ENCODE measurements at places on chromosomes 12 and 14.

- H3K4me1 ChIP-seq = peaks cover 52% of the 10 kb centered on the region
- peaks cover 2% of the 10 kb centered on the region for H3K36me3 ChIP-seq
- peak overlapping the region; percentile 97 for H3K4me3 ChIP-seq
- H3K27ac ChIP-seq = peak overlapping the region; percentile 91
Measured at GRCh38 chr14:50829489-50830043, 1.4 kb downstream of the NIN start.

DNA sequence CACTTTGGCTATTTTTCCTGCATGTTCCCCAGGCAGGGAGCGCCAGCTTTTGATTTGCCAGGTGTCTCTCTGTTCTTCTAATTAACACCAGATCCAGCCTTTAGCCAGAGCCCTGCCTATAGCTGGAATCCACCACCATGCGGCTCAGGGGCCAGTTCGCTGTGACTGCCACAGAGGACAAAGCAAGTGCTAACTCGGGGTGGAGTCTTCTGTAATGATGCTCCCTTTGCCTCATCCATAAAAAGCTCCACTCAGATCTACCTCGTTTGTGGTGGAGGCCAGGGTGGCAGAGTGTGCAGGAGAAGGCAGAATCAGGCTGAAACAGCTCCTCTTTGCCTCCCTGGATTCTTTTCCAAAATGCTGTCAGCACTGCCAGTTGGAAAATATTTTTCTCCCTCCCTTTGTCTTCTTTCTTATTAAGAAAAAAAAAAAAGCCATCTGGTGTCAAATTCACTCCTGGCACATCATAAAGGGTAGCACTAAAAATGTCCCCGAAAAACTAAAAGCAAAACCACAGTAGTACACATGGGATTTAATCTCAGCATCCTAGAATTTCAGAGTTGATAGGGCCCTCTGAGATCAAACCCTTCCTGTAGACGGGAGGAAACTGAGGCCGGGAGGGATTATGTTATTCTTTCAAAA, 18.0 kb upstream of the CTDSP2 start:
- no peak for DNase-seq
- peaks cover 16% of the 10 kb centered on the region for H3K4me1 ChIP-seq
- H3K27ac ChIP-seq = no peak overlapping the region
- H3K27me3 ChIP-seq = peaks cover 25% of the 10 kb centered on the region

DNA sequence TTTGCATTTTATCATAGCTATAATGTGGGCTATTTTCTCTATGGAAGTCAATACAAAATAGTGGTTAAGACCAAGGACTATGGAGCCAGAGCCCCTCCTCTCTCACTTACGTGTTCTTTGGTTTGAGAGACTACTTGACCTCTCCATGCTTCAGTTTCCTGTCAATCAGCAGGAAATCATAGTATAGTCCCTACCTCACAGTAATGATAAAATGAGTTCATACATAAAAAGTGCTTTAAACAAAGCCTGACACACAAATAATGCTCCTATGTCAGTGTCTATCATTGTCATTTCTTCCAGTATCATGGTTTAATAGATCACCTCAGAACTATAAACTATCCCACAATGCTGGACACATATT, 90.4 kb downstream of the MED13L start:
- H3K4me1 ChIP-seq = peaks cover 46% of the 10 kb centered on the region
- H3K27me3 ChIP-seq = no peaks in the 10 kb centered on the region
- peak overlapping the region; percentile 30 for H3K27ac ChIP-seq

DNA sequence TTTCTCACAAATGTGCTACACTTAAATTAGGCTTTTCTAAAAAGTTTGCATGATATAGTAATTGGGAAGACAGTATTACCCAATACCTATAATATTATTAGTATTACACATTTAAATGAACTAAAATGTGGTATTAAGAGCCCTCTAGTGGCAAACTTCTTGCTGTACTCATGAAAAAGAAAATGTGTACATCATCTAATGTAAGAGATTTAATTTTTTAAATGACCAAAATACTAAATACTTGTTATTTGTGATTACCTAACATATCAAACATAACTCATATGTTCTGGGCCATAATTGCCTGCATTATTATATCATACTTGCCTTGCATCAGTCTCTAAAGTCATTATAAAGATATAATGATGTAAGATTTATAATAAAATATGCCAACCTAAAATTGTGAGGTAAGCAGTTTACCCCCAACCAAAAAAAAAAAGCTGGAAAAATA, 64.2 kb downstream of the DNAI7 start:
- H3K27ac ChIP-seq = no peak overlapping the region
- no peak for DNase-seq
- no peak overlapping the region for H3K4me3 ChIP-seq
- no peaks in the 10 kb centered on the region for H3K4me1 ChIP-seq
- H3K36me3 ChIP-seq = peaks cover 2% of the 10 kb centered on the region

DNA sequence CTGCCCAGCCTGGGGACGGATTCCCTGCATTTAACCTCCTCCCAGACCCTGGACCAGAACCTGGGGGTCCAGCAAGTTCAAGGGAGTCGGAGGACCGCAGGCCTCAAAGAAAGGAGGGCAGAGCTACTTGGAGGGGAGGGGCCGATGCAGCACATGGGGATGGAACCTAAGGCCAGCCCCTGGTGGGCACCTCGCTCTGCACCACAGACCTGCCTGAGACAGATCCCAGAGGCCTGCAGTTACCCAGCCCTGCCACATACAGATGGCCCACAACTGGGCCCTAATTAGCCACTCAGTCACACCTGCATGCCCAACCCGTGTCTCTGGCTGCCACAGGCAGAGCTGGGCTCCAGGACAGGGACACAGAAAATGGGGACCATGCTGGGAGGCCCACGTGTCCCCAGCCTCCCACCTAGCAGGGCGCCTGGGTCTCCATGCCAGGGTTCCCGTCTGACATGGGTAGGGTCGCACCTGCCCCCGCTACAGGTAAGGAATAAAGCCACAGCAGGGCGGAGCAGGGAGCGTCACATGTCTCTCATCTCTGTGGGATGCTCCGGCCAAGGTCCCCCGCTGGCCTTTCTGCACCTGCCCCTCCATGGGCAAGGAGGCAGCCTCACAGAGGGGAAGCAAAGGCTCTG, 16.7 kb downstream of the AKT1 start:
- no peaks in the 10 kb centered on the region for H3K36me3 ChIP-seq
- no peaks in the 10 kb centered on the region for H3K27me3 ChIP-seq
- DNase-seq = no peak

GRCh38 chr14:104863131-104863862, 1.8 kb upstream of the CEP170B start:
- no peaks in the 10 kb centered on the region for H3K36me3 ChIP-seq
- H3K4me1 ChIP-seq = no peaks in the 10 kb centered on the region
- no peak for DNase-seq
- H3K27ac ChIP-seq = no peak overlapping the region
- no peak overlapping the region for H3K4me3 ChIP-seq
- H3K27me3 ChIP-seq = no peaks in the 10 kb centered on the region

DNA sequence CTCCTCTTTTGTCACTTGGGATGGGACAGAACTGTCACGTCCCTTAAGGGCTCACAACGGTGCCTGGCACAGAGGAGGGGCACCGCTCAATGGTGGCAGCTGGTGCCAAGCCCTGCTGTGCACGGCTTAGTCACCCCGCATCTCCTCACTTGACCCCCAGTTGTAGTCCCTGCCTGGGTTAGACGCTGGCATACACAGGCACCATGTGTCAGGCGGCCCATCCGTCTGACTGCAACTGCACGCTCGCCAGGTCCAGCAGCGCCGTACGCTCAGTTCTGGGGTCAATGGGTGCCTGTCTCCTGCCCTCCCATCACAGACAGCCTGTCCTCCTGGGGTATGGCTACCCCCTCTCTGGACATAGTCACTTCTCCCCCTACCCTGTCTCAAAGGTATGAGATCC, 1.6 kb upstream of the PACS2 start:
- no peak overlapping the region for H3K4me3 ChIP-seq
- peaks cover 15% of the 10 kb centered on the region for H3K4me1 ChIP-seq
- DNase-seq = no peak
- H3K27ac ChIP-seq = peak overlapping the region; percentile 82
- no peaks in the 10 kb centered on the region for H3K27me3 ChIP-seq

- H3K27ac ChIP-seq = no peak overlapping the region
- no peak for DNase-seq
- H3K4me1 ChIP-seq = peaks cover 4% of the 10 kb centered on the region
- no peak overlapping the region for H3K4me3 ChIP-seq
- H3K36me3 ChIP-seq = peaks cover 11% of the 10 kb centered on the region
- H3K27me3 ChIP-seq = no peaks in the 10 kb centered on the region
Measured at GRCh38 chr14:74658535-74659131, 46.6 kb upstream of the LTBP2 start.

GRCh38 chr12:124847113-124848074, 16.3 kb downstream of the SCARB1 start:
- no peaks in the 10 kb centered on the region for H3K36me3 ChIP-seq
- DNase-seq = no peak
- peaks cover 4% of the 10 kb centered on the region for H3K27me3 ChIP-seq
- H3K27ac ChIP-seq = no peak overlapping the region

GRCh38 chr14:32080001-32080510, 3.0 kb downstream of the ARHGAP5 start:
- no peak for DNase-seq
- no peak overlapping the region for H3K4me3 ChIP-seq

DNA sequence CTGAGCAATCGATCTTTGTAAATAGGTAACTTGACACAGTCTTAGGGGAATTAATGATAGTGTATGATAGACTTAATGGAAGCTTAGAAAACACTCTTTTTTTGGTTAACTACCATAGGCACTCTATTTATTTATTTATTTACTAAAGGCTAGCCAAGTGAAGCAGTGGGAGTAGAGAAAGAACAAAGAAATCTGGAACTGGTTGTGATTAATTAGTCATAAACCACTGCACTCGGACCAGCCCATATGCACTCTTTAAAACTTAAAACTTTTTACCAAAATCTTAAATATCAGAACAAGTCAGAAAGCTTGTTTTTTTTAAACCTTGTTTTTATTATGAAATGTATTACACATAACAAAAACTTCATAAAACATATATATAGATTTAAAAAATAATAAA, 49.5 kb upstream of the SRP54 start:
- no peak for DNase-seq
- no peak overlapping the region for H3K4me3 ChIP-seq
- no peaks in the 10 kb centered on the region for H3K36me3 ChIP-seq
- peak overlapping the region; percentile 74 for H3K27ac ChIP-seq
- no peaks in the 10 kb centered on the region for H3K27me3 ChIP-seq

GRCh38 chr14:33480071-33480886, 470.6 kb downstream of the EGLN3 start:
- no peaks in the 10 kb centered on the region for H3K36me3 ChIP-seq
- H3K4me1 ChIP-seq = no peaks in the 10 kb centered on the region
- no peak overlapping the region for H3K4me3 ChIP-seq
- H3K27me3 ChIP-seq = peaks cover 61% of the 10 kb centered on the region
- H3K27ac ChIP-seq = no peak overlapping the region
- no peak for DNase-seq

DNA sequence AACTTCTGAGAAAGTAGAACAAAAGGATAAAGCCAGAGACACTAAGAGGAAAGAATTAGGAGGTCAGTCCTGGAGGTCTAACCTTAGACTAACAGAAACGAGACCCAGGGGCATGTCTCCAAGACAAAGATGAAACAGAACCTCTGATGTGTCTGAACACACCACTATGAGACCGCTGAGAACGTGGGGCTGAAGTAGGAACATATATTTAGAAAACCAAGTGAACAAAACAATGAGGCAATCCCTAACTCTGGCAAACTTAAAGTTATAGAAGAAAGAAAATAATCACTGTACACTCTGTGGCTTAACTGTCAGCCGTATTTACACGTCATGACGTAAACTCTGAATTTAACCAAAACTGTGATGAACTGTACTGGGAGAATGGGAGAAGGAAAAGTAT, 17.9 kb downstream of the KCTD10 start:
- no peak overlapping the region for H3K27ac ChIP-seq
- no peaks in the 10 kb centered on the region for H3K27me3 ChIP-seq
- DNase-seq = no peak
- H3K4me3 ChIP-seq = no peak overlapping the region
- peaks cover 15% of the 10 kb centered on the region for H3K36me3 ChIP-seq
- H3K4me1 ChIP-seq = peaks cover 31% of the 10 kb centered on the region

DNA sequence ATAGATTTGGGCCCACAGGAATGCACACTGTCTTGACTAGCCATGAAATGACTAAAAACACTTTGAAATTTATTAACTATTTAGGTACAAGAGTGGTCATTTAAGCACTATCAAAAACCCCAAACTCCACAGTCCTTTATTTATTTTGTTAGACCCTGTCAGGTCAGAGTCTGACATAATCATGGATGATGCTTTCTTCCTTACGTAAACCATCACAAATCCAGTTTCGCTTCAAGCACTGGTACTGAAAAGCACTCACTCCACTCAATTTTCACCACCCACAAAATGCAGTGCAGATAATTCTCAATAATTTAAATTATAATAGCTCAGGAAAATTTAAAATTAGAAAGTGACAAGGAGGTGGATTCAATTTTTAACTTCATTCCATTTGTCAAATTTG, 25.8 kb downstream of the PPP2R5E start:
- DNase-seq = no peak

GRCh38 chr12:6234214-6234613, 34.0 kb downstream of the CD9 start:
- DNase-seq = no peak
- peaks cover 22% of the 10 kb centered on the region for H3K4me1 ChIP-seq
- H3K36me3 ChIP-seq = peaks cover 11% of the 10 kb centered on the region
- H3K27ac ChIP-seq = peak overlapping the region; percentile 37

- DNase-seq = no peak
- no peak overlapping the region for H3K4me3 ChIP-seq
- no peaks in the 10 kb centered on the region for H3K4me1 ChIP-seq
- H3K36me3 ChIP-seq = no peaks in the 10 kb centered on the region
- H3K27ac ChIP-seq = no peak overlapping the region
Measured at GRCh38 chr14:93381644-93382043, 34.7 kb downstream of the COX8C start.

GRCh38 chr14:68510201-68511128, 282.4 kb downstream of the ZFP36L1 start:
- peaks cover 40% of the 10 kb centered on the region for H3K4me1 ChIP-seq
- no peaks in the 10 kb centered on the region for H3K27me3 ChIP-seq
- peak overlapping the region; percentile 93 for H3K27ac ChIP-seq
- H3K36me3 ChIP-seq = no peaks in the 10 kb centered on the region
- no peak for DNase-seq

GRCh38 chr12:71161591-71161990, 3.8 kb upstream of the TSPAN8 start:
- no peak overlapping the region for H3K27ac ChIP-seq
- H3K4me3 ChIP-seq = no peak overlapping the region
- DNase-seq = no peak
- H3K4me1 ChIP-seq = no peaks in the 10 kb centered on the region
- no peaks in the 10 kb centered on the region for H3K27me3 ChIP-seq
- H3K36me3 ChIP-seq = no peaks in the 10 kb centered on the region

GRCh38 chr12:131378861-131379665, 331.8 kb upstream of the SFSWAP start:
- no peaks in the 10 kb centered on the region for H3K36me3 ChIP-seq
- H3K4me3 ChIP-seq = no peak overlapping the region
- peaks cover 4% of the 10 kb centered on the region for H3K4me1 ChIP-seq
- no peak overlapping the region for H3K27ac ChIP-seq
- DNase-seq = no peak

GRCh38 chr12:75834591-75834990, 197.0 kb downstream of the PHLDA1 start:
- H3K27me3 ChIP-seq = peaks cover 18% of the 10 kb centered on the region
- no peak overlapping the region for H3K27ac ChIP-seq
- H3K36me3 ChIP-seq = no peaks in the 10 kb centered on the region
- DNase-seq = no peak
- peaks cover 2% of the 10 kb centered on the region for H3K4me1 ChIP-seq
- no peak overlapping the region for H3K4me3 ChIP-seq

- H3K36me3 ChIP-seq = peaks cover 6% of the 10 kb centered on the region
- peaks cover 39% of the 10 kb centered on the region for H3K4me1 ChIP-seq
- H3K27ac ChIP-seq = peak overlapping the region; percentile 1
- no peak for DNase-seq
Measured at GRCh38 chr12:3836641-3837040, 36.6 kb downstream of the PARP11 start.
